ENCODE measurements at places on chromosomes 16 and 17.
A peak's percentile ranks its signal among the peaks of the same experiment; 100 is the strongest.

DNA sequence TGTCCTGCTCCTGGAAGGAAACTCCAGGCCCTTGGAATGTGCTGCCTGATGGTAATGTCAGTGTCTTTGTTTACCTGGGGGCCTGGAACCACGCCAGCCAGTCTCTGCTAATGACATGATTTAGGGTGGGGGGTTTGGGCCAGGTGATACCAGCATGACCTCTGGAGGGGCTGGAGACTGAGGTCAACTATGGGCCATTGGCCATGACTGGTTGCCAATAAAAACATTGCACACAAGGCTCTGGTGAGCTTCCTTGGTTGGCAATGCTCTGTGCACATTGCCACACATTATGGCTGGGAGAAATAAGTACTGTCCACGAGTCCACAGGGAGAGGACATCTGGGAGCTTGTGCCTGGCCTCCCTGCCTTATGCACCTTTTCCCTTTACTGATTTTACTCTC lies 52.5 kb downstream of the LITAF start:
- DNase-seq = no peak

GRCh38 chr17:64218066-64218465 lies 45.0 kb downstream of the TEX2 start:
- no peak for DNase-seq

GRCh38 chr16:68319185-68319908 lies 8.5 kb downstream of the PRMT7 start:
- DNase-seq = no peak

DNA sequence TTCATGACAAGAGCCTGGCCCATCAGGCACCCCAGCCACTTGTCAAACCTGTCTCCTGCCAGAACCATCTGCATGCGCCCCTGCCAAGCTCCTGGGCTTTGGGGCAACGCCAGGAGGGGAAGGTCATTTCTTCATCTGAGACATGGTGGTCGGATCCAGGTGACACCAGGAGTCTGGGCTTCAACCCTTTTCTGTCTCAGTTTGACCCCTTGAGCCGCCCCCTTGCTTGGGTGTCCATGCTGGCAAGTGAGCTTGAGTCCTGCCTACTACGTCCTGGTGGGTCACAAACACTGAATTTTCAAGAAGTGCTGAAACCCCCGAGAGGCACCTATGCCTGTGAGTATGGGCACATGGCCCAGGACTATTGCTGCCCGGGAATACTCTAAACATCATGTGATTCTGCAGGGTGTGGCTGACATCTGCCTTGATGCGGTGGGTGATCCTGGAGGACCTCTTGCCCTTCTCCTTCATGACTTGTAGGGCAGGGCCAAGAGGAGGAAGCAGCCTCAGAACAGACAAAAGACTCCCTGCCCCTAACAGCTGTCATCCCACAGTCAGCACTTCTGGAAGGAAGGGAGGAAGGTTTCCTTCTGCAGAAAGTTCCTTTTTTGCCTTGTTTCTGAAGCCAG lies 43.4 kb downstream of the TNFRSF13B start:
- no peak for DNase-seq

DNA sequence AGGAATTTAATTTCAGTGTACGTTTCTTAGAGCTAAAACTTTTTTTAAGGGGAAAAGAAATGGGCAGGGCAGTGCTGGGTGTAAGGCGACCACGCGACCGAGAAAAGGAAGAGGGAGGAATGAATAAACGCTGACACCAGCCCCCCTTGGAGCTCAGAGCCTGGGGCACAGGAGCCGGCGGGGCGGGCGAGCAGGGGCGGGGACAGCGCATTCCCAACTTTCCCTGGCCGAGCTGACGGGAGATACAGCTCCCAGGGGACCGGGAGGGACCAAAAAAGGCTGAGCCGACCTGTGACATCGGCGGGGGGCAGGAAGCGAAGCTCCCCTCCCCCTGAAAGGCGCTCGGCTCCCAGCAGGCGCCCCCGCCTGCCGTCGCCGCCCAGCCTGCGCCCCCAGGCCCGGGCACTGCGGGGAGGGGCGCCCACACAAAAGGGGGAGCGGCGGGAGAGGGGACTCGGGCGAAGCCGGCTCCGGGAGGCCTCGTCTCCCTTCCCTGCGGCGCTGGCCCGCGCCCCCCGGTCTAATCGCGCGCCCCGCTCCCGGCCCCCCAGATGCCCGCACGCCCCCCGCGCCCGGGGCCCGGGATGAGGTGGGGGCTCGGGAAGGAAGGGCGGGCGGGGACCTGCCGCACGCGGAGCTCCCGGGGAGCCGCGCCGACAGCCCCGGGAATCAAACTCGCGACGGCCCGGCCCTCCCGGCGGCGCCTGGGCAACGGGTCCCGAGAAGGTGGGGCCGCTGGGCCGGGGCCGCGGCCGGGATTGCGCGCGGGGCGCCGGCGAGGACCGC lies 622 bp downstream of the CUEDC1 start:
- peak; percentile 32 for DNase-seq

DNA sequence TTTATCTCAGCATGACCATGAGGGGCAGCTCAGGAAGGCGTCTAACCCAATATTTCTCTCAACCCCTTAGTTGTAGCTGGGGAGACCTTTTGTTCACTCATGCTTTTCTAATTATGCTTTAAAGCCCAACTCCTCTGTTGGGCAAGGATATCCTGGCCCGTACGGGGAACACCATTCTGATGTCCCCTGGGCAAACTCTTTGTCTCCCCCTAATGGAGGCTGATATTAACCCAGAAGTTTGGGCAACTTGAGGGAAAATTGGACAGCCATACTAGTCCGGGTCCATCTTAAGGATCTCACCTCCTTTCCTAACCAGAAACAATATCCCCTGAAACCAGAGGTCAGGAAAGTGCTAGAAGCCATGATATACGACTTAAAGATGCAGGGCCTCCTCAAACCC lies 143.7 kb upstream of the COX10 start:
- DNase-seq = no peak

DNA sequence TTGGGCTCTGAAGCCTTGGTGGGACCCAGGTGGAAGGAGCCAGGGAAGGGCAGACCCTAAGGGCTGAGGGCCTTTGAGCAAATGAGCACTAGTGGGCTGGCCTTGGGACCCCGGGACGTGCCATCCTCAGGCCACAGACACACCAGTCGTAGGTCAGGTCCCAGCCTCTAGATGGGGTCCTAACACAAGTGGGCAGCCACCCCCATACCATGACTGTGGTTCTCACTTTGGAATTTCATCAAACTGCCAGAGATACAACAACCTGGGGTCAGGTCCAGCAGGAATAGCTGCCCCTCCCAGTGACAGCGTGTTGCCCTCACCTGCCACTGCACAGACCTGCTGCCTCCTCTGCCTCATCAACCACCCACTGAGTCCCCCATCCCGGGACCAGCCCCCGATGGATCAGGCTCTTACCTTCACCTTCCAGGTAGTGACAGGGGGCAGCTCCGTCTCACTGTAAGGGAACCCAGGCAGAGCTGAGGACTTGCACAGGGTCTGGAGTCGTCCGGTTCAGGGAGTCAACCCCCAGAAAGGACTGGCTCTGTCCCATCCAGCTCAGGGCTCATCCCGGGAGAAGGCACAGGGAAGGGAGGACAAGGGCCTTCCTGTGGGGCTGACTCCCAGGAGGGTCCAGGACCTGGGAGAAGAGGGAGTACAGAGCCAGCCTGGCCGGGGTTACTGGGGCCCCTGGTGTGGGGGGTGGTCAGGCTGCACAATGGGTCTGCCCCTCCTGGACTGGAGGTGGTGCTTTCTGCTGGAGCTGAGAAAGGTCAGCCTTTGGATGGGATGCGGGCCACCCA lies 40.0 kb downstream of the LGALS9 start:
- DNase-seq = no peak

GRCh38 chr17:56929362-56929969 lies 15.6 kb upstream of the TRIM25 start:
- DNase-seq = no peak

- no peak for DNase-seq
Observed at GRCh38 chr17:45923511-45924268, 29.3 kb downstream of the MAPT start.

DNA sequence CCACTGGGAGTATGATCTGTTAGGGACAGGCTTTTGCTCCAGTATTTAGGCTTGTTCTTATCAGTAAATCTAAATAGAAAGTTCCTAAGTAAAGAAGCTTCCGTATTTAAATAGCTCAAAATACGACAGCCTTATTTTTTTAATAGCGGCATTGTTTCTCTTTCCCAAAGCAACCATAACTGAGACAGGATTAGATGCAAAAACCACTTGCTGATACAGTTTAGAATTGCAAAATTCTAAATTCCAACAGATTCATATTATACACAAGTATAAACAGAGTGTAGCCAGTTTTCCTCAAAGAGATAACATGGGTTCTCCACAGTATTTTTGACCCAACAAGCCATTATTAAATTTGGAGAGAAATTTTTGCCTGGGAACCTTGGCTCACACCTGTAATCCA lies 276.7 kb downstream of the FTO start:
- DNase-seq = no peak

DNA sequence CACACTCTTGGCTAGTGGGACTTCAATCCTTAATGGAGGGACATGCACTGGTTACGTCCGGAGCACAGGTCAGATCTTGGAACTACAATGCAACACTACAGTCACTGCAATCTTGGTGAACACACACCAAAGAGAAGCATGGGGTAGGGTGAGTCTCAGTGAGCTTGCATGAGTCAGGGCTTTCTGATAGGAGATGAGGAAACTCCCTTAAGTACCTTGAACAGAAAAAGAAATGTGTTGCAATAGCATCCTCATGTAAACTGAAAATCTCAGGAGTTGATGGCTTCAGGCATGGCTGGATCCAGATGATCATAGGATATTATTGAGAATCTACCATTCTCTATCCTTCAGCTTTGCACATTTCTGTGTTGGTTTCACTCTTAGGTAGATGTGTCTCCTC lies 54.1 kb downstream of the CES1 start:
- no peak for DNase-seq

Measured in NCI-H2107 (cell line).